Right lobe of liver (tissue), 6 donors: ENCODE measurements at places on chromosomes 12 and 14. TPM values are rescaled to one million over a fixed set of nuclear protein-coding genes. Genes with fewer than 3 reads are reported as not detected.

DNA sequence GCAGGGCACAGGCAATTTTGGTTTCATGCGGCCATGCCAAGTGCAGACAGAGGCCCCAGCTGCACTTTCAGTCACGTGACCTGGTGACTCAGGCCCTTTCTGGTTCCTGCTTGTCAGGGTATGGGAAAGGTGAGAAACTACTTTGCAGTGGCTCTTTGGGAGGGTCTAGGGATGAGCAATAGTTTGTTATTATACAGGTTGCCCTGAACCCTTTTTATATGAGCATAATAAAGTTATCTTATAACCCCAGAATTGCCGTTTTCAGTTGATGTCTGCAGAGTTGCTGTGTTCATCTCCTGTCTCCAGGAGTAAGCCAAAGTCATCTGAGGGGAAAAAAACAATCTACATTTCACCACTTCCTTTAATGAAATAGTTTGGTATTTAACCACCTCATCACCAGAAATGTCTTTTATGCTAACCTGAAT lies 30.9 kb upstream of the EMP1 start:
- peaks cover 25% of the 10 kb centered on the region for H3K4me1 ChIP-seq
- no peaks in the 10 kb centered on the region for H3K27me3 ChIP-seq
- DNase-seq: peak; percentile 89
- no peak overlapping the region for H3K4me3 ChIP-seq
- no peaks in the 10 kb centered on the region for H3K36me3 ChIP-seq

GRCh38 chr12:46659032-46659650 lies 166.7 kb downstream of the SLC38A4 start:
- peak overlapping the region; percentile 3 for H3K27ac ChIP-seq
- H3K27me3 ChIP-seq: no peaks in the 10 kb centered on the region
- H3K4me1 ChIP-seq: no peaks in the 10 kb centered on the region

GRCh38 chr12:66217342-66217917 lies 28.4 kb downstream of the IRAK3 start:
- no peaks in the 10 kb centered on the region for H3K4me1 ChIP-seq
- no peak for DNase-seq
- H3K27me3 ChIP-seq: no peaks in the 10 kb centered on the region
- no peak overlapping the region for H3K27ac ChIP-seq
- H3K36me3 ChIP-seq: no peaks in the 10 kb centered on the region
- no peak overlapping the region for H3K4me3 ChIP-seq

GRCh38 chr12:78418919-78419318 lies 445.7 kb upstream of the SYT1 start:
- no peak for DNase-seq
- H3K27me3 ChIP-seq: no peaks in the 10 kb centered on the region
- no peak overlapping the region for H3K27ac ChIP-seq
- no peak overlapping the region for H3K4me3 ChIP-seq

GRCh38 chr12:105590571-105590970 lies 260.1 kb downstream of the C12orf75 start:
- H3K27ac ChIP-seq: no peak overlapping the region
- H3K4me3 ChIP-seq: no peak overlapping the region
- no peak for DNase-seq

DNA sequence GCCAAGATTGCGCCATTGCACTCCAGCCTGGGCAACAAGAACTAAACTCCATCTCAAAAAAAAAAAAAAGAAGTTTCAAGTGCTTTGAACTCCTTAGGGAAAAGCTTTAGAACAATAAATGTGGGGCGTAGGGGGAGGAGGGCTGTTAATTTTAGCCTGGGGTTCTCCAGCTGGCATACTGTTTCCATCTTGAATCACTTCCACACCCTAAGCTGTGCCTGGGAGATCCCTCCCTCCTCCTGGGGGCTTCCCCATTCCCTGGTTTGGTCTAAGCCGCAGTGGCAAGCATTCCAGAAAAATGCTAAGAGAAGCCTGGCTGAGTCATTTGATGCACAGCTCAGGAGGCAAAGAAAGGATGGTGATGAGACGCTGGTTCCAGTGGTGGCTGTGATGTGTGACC lies 2.3 kb upstream of the ZNF384 start:
- no peak overlapping the region for H3K27ac ChIP-seq
- H3K4me1 ChIP-seq: peaks cover 14% of the 10 kb centered on the region
- H3K27me3 ChIP-seq: no peaks in the 10 kb centered on the region
- H3K4me3 ChIP-seq: no peak overlapping the region

- H3K4me1 ChIP-seq: no peaks in the 10 kb centered on the region
- H3K27ac ChIP-seq: no peak overlapping the region
- no peak overlapping the region for H3K4me3 ChIP-seq
- no peaks in the 10 kb centered on the region for H3K27me3 ChIP-seq
Measured at GRCh38 chr14:55053500-55053899, 2.1 kb downstream of the MAPK1IP1L start.

DNA sequence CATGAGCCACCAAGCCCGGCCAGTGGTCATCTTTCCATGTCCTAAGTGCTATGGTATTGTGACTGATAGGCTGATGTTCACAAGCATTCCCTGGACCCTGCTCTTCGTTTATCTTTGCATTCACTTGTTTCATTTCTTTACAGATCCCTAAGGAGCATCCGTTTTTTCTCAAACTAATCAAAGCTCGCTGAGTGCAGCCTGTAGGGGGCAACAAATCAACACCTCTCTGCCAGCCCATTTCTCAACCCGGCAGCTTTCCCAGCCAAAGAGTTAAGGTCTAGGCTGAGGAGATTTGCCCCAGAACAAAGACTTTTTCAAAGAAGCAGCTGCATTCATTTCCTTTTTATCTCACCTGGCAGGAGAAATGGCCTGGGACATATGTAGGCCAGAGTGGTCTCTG lies 12.1 kb downstream of the SIRT4 start:
- no peak for DNase-seq
- no peak overlapping the region for H3K27ac ChIP-seq
- no peaks in the 10 kb centered on the region for H3K36me3 ChIP-seq
- H3K4me1 ChIP-seq: peaks cover 14% of the 10 kb centered on the region
- no peak overlapping the region for H3K4me3 ChIP-seq
- no peaks in the 10 kb centered on the region for H3K27me3 ChIP-seq

DNA sequence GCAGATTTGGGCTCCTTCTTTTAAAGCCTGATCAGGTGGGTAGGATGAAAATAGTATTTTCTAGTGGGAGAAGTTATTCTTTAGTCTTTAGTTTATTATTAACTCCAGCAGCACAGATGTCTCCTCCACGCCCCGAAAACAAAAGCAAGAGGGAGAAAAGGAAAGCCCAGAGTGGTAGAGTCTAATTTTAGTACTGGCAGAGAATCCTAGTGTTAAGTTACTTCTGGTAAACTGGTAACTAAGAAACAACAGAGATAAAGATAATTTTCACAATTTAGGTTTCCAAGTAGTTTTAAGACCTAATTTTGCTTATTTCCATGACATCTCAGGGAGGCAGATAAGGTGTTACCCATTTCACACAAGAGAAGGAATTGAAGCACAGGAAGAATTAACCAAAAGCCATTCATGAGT lies 16.3 kb downstream of the ATP5MC2 start:
- peak overlapping the region; percentile 74 for H3K27ac ChIP-seq
- peak overlapping the region; percentile 13 for H3K4me3 ChIP-seq
- H3K27me3 ChIP-seq: no peaks in the 10 kb centered on the region

FOXN4 gene
- total RNA-seq: 0.06 TPM

KRT83 gene
- total RNA-seq: not detected

FAIM2 gene
- not detected for total RNA-seq

PRKD1 gene
- total RNA-seq: 6.2 TPM
